ENCODE measurements at places on chromosomes 4 and X. TPM values are rescaled to one million over a fixed set of nuclear protein-coding genes. Genes with fewer than 3 reads are reported as not detected.
A peak's percentile ranks its signal among the peaks of the same experiment; 100 is the strongest.

The TMPRSS11E gene
- 120 TPM for total RNA-seq

The STBD1 gene
- total RNA-seq, result 2.9 TPM

GRCh38 chr4:16750216-16750615, 148.2 kb downstream of the LDB2 start:
- no peak for ATAC-seq

DNA sequence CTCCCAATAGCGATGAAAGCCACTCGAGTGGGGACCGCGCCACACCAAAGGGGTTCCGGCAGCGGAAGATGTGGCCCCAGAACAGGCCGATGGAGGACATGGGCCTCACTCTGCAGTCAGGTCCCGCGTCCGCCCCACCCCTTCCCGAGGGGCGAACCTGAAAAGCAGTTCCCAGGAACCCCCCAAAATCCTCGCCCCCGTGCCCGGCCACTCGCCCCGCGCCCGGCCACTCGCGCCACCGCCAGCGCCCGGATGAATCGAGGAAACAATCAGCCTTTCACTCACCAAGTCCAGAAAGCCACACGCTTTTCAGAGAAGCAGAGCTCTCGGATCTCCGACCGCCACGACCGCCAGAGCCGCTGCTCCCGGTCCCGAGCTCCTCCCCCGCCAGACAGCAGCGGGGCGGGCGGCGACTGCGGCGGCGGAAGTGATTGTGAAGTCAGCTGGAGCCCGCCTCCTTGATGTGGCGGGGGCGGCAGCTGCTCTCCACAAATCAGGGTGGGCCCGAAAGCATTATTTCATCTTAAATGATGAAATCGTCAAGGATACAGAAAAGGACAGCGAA, at the start of gene PJA1:
Gene PJA1, minus strand, starts transcription at position 367 of the 565 bp plus-strand sequence. CDS start 2,380 bp downstream, outside the sequence.
- peak; percentile 74 for ATAC-seq

GRCh38 chr4:188005561-188005960, 10.0 kb downstream of the ZFP42 start:
- no peak for ATAC-seq

- no peak for ATAC-seq
Observed at GRCh38 chrX:2345562-2345961, 155.2 kb downstream of the DHRSX start.

DNA sequence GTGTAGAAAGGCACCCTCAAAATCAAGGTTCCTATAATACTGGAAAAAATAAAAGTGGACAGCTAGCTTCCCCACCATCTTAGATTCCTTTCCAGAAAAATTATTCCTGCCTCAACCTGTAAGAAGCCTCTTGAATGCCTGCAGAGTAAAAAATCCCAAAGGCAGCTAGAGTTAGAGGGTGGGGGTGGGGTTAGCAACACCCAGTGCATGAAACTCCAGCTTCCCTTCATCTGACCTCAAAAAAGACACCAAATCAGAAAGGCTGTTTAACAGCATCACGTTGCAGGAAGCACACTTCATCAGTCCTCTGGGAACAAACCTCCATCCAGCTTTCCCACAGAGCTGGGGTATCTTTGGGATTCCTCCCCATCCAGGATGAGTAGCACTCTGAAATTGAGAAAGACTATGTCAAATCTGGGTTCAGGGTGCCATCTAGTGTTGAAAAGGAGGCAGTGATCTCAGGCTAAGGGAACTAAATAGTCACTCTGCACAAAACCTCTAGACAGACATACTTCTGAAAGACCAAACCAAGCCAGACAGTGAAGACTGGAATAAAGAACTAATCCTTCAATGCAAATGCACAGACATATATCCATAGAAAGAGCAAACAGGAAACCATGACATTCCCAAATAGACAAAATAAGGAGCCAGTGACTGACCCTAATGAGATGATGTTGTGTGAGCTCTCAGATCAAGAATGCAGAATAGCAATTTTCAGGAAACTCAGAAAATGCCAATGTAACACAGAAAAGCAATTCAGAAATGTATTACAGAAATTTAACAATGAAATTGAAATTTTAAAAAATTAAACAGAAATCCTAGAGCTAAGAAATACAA, 97.9 kb downstream of the ARHGEF9 start:
- peak; percentile 44 for ATAC-seq

GRCh38 chr4:45155081-45155777, 428.9 kb upstream of the GNPDA2 start:
- no peak for ATAC-seq

DNA sequence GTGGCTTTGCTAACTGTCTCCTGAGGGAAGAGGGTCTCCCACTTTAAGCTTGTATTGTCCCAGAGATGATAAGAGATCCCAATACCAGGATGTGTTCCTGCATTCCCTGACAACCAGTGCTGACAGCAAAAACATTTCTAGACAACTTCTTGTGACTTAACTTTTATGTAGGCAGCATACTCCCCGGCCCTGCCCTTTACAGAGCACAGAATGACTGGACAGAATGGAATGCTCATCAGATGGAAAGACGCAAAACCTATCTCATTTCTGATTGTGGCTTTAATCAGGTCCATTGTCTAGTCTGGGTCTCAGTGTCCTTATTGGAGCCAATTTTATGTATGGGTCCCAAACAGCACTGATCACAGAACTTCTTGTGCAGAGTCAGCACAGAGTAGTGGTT, 18.2 kb upstream of the PLAC1 start:
- ATAC-seq, result peak; percentile 35

GRCh38 chrX:139286342-139286741, 244.2 kb upstream of the F9 start:
- no peak for ATAC-seq

DNA sequence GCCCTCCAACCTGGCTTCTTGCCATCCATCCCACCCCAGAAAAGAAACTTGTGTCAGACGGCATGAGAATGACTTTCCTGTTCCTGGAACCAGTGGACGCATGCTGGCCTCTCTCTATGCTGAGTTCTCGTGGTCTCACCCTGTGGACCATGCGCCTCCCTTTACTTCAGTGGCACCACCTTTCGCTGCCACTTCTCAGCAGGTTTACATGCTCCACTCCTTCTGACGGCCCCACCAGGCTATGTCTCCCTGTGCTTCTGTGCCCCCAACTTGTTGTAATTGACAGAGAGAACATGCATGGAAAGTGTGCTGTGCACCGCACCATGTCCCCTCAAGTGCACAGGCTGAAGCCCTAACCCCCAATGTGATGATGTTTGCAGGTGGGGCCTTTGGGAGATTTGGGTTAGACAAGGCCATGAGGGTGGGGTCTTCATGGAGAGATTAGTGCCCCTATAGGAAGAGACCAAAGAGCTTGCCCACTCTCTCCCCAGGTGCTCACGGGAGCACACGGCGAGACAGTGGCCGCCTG, 3.1 kb upstream of the PPP2R2C start:
- ATAC-seq, result no peak

DNA sequence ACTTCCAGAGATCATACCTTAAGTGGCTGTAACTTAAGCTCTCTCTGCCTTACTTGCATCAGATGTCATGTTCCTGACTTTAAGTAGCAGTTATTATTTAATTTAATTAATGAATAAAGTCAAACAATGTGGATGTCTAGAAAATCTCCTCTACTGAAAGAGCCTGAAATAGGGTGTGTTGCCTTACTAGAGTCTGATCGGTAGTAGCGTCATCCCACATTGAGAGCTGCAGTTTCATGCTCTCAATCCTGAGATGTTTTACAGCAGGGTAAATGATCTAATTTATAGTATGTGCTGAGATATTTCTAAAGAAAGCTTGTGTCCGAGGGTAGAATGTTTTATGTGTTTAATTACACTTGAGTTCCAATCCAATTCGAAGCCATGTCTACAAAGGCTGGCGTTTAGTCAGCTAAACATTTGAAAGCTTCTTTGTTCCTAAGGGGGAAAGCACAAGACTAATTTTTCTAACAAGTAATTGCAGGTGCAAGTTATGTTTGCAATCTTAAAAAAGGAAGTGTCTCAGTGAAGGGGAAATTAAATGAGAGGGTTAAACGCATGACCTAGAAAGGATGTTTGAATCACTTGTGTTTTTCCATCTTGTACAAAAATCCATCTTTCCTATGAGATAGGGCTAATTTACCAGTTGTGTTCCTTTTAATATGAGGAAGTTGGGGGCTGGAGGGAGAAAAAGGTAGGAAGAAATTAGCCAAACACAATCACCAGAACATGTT, 391.0 kb upstream of the MAGEB2 start:
- no peak for ATAC-seq

GRCh38 chrX:100376576-100376975, 33.5 kb downstream of the PCDH19 start:
- ATAC-seq, result peak; percentile 73

- ATAC-seq, result no peak
Observed at GRCh38 chr4:73451981-73452747, 16.1 kb downstream of the AFP start.

All from esophagus mucosa (tissue), 1 donor.